ENCODE measurements at places on chromosomes 5 and 9.

DNA sequence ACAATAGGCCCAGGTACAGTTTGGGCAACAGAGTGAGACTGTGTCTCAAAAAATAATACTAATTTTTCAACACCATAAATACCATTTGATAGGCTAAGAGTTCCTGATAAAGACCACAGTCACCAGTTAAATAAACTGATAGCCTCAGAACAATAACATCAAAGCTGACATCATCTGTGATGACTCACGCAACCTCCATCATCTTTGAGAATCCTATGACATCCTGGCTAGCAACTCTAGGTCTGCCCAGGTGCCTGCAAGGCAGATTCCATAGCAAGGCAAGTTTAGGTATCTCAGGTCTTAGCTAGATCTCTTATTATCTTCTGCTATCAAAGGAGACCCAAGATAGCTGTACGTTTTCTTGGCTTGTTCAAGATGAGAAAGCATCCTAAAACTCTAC, 30.5 kb upstream of the UBAP2 start:
- DNase-seq, result no peak

DNA sequence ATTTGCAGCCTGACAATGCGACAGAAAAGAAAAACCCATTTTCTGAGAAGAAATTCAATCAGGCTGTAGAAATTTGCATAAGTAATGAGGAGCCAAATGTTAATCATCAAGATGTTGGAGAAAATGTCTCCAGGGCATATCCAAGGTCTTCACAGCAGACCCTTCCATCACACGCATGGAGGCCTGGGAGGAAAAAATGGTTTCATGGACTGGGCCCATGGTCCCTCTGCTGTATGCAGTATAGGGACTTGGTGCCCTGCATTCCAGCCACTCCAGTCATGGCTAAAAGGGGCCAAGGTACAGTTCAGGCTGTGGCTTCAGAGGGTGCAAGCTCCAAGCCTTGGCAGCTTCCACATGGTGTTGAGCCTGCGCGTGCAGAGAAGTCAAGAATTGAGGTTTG, 73.3 kb downstream of the CCDC192 start:
- no peak for DNase-seq

GRCh38 chr5:150107909-150108447, 21.6 kb upstream of the CSF1R start:
- DNase-seq, result no peak

DNA sequence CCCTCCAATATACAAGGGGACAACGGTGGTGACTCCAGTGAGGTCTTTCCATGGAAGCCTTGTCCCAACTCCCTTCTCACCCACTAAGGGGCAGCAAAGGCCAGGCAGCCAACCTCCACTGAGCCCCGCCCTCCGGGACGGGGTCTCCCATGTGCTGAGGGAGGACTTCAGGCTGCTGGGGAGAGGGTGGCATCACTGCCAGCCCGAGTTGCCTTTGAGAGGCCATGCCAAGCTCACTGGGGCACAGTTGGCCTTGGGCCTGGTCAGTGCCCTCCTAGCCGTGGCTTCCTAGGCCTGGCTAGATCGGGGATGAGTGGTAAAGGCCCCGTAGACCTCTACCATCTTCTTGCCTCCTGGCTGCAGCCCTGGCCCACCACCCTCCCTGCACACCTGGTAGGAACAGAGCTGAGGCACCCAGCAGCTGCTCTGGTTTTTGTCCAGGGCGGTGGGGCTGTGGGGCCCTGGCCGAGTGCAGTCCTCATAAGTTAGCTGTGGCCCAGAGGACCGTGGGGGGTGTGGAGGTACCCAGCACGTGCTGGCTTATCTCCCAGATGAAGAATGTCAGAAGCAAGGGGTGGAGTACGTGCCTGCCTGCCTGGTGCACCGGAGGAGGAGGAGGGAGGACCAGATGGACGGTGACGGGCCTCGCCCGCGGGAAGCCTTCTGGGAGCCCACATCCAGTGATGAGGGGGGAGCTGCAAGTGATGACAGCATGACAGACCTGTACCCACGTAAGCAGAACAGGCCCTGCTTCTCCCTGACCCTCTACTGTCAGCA, 3.2 kb downstream of the SURF2 start:
- DNase-seq, result no peak

- no peak for DNase-seq
These were observed 134.0 kb downstream of the FOXD1 start for GRCh38 chr5:73314395-73315257.
